ENCODE measurements at places on chromosomes 12 and 14. TPM values are rescaled to one million over a fixed set of nuclear protein-coding genes. Genes with fewer than 3 reads are reported as not detected.

The RAPGEF3 gene
- 94.3 TPM for polyA plus RNA-seq

- no peak for DNase-seq
Measured at GRCh38 chr12:132872975-132873421, 14.4 kb downstream of the CHFR start.

- no peak for DNase-seq
Measured at GRCh38 chr12:120851444-120851843, 52.7 kb downstream of the SPPL3 start.

GRCh38 chr14:88505621-88506020, 49.2 kb downstream of the PTPN21 start:
- DNase-seq, result no peak
